ENCODE measurements at places on chromosomes 3 and 15.

GRCh38 chr15:84807228-84807627 lies 9.9 kb upstream of the ALPK3 start:
- DNase-seq: no peak

GRCh38 chr15:54518156-54518882 lies 540.1 kb downstream of the UNC13C start:
- DNase-seq: no peak

- DNase-seq: no peak
Measured at GRCh38 chr3:16697443-16698147, 92.4 kb upstream of the DAZL start.

DNA sequence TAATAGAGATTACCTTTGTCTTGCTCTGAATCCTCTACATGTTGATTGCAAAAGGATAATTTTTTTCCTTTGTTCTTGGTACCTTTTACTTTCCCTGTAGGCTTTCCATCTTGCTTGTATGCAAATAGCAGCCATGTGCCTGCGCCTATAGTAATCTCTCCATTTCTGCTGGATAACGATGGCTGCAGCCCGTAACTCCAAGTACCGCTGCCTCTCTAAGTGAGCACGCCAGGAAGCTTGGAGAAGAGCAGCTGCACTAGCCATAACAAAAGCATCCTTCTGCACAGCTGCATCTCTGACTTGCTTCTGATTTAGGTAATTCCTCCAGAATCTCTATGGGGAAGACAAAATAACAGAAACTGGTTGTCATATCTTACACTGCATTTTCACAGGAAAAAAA lies 89.3 kb downstream of the NR2E3 start:
- DNase-seq: no peak

DNA sequence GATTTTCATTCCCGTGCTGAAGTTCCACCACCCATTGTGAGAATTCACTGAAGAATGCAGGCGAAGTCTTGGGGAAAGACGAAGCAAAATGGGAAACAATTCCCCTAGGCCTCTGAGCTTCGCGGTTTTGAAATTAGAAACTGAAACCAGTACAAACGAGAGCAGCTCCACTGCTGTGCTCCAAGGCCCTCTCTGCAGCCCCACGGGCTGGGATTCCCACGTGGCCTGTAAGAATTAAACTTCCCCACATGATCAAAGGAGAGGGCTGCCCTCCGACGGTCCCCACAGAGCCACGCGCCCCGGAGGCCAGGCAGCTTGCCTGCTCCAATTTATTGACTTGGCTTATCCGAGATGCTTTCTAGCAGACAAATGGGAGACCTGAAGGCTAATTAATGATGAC lies 144.0 kb downstream of the GREM1 start:
- DNase-seq: no peak

- no peak for DNase-seq
Measured at GRCh38 chr15:71463156-71463665, 347.1 kb upstream of the NR2E3 start.

DNA sequence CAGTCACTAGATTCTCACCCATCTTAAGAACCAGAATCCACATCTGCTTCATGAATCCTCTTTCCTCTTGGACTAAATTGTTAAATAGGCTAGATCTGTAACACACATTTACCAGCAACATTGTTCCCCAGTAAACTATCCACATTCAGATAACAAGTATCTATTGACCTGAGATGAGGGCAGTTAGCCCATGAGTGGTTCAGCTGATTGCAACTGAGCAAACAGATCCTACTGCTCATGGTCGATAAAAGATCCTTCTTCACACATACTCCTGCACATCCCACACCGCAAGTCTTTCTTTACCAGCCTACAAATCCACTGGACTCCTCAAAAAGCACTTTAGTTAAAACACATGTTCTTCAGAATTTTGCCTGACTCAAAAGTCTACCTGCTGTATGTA lies 59.2 kb downstream of the UACA start:
- DNase-seq: no peak

DNA sequence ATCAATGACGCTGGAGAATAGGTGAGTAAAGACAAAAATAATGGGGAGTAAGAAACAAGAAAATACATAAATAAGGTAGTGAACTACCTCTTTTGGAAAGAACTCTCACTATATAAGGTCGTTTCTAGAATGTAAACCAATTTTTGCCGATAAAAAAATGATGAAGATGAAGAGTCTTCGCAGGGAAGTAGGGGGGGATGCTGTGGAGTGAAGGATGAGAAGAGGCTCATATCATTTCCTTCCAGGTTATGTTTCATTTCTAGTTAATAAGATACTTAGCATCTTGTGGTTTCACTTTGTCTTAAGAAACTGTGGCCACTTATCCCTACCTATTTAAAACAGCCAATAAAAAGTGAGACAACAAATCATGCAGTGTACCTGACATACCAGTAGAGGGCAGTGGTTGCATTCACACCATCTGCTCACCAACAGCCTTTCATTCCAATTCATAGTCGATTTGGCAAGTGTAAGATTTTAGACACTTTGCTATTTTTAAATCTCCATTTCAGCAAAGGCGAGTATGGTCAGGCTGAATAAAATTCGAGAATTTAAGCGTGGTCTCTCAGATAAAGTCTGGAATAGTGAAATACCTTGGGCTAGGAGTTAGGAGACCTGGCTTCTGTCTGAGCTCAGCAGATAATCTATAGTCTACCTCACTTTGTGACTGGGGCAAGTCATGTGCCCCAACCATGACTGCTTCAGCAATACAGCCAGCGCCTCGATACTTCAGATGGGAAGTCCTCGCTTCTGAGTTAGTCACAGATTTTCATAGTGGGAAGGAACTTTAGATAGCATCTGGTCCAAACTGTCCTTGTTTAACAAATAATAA lies 28.9 kb upstream of the ICE2 start:
- DNase-seq: peak; percentile 29

DNA sequence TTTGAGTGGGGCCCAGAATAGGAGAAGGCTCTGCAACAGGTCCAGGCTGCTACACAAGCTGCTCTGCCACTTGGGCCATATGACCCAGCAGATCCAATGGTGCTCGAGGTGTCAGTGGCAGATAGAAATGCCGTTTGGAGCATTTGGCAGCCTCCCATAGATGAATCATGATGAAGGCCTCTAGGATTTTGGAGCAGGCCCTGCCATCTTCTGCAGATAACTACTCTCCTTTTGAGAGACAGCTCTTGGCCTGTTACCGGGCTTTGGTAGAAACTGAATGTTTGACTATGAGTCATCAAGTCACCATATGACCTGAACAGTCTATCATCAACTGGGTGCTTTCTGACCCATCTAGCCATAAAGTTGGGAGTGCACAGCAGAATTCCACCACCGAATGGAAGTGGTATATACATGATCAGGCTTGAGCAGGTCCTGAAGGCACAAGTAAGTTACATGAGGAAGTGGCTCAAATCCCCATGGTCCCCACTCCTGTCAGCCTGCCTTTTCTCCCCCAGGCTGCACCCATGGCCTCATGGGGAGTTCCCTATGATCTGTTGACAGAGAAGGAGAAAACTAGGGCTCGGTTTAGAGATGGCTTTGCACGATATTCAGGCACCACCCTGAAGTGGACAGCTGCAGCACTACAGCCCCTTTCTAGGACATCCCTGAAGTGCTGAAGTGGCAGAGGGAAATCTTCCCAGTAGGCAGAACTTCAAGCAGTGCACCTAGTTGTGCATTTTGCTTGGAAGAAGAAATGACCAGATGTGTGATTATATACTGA lies 971.4 kb downstream of the MCTP2 start:
- DNase-seq: no peak

- DNase-seq: no peak
Measured at GRCh38 chr3:46466871-46467403, 2.2 kb upstream of the LTF start.

GRCh38 chr15:45435124-45435903 lies 57.0 kb upstream of the GATM start:
- no peak for DNase-seq

DNA sequence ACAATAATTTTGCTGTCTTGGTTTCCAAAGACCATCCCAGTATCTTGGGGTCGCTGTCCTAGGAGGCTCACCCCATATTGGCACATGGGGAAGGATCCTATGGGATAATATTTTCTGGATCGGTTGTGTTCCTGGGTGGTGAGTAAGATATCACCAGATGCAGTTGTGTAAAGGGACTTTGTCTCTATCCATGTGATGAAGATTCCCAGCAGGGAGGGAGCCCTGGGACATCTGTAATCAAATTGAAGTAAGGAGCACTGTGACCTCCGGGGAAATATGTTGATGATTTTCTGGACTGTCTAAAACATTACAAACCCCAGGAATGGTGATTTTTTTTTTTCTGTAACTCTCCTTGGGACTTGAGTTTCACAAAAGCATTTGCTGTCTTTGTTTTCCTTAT lies 36.2 kb upstream of the LRTM1 start:
- no peak for DNase-seq

DNA sequence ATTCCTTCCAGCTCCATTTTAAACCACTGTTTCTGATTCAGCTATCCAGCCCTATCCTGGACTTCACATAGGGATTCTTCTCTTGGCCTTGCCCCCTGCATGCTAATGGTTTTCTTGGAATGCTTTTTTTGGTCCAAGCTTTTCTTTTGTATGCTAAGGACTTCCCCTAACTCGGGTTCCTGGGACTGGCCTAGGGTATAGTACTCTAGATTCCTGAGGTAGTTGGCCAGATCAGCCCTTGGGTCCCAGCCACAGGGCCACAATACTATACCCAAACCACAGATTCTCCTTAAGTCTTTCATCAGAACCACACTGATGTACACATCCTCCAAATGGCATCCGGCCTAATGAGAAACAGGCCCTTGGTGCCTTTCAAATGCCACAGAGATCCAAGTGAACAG lies 2.8 kb downstream of the FYCO1 start:
- DNase-seq: no peak

GRCh38 chr3:12644331-12644937 lies 19.5 kb downstream of the RAF1 start:
- no peak for DNase-seq

- no peak for DNase-seq
Measured at GRCh38 chr3:38561746-38562466, 65.8 kb downstream of the EXOG start.

- no peak for DNase-seq
Measured at GRCh38 chr3:73508330-73508954, 116.3 kb downstream of the PDZRN3 start.

DNA sequence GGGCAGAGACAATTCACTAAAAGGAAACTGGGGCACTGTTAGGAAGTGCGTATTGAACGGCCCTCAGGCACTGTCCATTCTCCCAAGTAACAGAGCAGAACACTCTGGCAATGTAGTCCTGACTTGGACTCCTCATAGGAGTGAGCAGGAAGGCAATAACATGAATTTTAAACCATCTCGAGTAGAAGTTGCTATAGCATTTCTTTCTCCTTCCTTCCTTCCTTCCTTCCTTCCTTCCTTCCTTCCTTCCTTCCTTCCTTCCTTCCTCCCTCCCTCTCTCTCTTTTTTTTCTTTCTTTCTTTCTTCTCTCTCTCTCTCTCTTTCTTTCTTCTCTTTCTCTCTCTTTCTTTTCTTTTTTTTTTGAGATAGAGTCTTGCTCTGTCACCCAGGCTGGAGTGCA lies 46.4 kb upstream of the TRA2B start:
- DNase-seq: no peak

GRCh38 chr15:96346409-96346970 lies 16.0 kb downstream of the NR2F2 start:
- DNase-seq: no peak

- no peak for DNase-seq
Measured at GRCh38 chr3:81198756-81199155, 562.7 kb downstream of the GBE1 start.

DNA sequence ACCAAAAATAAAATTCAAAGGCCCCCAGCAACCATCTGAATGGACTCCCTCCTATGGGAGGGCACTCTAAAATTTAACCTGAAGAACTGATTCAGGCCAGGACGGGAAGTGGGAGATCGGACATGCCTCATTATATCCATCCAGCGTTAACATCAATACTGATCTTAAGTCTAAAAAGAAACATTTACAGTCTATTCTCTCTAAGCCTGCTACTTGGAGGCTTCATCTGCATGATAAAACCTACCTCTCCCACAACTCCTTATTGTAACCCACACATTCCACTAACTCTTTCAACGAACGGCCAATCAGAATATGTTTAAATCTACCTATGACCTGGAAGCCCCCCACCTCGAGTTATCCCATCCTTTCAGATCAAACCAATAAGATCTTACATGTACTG lies 68.4 kb downstream of the HERC1 start:
- no peak for DNase-seq

- DNase-seq: no peak
Measured at GRCh38 chr3:70488131-70488530, 175.7 kb upstream of the MDFIC2 start.

DNA sequence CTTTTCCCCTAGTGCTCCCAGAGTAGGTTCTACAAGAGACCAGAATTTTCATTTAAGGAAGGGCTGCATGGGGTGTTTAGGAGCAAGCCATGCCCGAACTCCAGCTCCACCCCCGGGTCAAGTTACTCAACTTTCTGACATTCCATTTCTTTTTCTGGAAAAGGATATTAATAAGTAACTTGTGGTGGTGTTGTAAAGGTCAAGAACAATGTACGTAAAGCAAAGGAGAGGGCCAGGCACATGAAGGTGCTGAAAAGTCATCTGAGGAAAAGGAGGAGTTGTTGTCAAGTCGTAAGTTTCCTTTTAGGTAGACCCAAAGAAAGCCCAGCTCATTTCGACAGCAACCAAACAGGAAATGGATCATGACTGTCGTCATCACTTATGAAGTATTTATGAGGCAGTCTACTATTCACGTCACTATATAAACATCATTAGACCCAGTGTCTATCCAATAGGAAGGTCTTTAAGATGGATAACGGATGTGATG lies 319.6 kb upstream of the IL12A start:
- DNase-seq: no peak

- no peak for DNase-seq
Measured at GRCh38 chr15:86444527-86444926, 364.9 kb downstream of the AGBL1 start.

DNA sequence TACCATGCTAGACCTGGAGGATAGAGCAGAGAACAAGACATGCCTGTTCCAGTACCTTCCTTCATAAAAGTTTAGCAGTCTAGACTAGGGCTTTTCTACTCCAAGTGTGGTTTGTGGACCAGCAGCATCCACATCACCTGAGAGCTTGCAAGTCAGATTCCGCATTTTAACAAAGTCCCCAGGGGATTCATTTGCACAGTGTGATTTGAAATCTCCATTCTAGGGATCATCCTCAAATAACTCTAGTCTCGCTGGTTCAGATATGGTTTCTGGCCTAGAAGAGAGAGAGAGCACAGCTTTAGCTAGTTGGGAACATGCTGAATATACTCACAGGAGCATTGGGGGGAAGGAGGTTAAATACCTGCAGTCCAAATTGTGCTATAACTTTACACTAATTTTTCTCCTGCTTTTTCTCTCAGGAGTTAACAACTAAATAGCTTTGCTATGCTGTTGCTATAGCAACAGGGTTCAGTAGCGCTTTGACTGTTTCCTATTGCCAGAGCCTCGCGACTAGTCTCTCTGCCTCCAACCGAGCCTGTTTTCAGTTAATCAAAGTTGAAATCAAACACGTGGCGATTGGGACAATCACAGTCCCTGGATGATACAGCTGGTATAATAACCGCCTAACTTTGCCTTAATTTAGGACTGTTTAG lies 64.0 kb upstream of the RASGRF1 start:
- DNase-seq: no peak

All from NK-92 treated with Interleukin-12 subunit alpha and Interleukin-12 subunit beta, amount 100 ng/mL, for 24 hours (cell line).